ENCODE measurements at places on chromosomes 3 and 15.

- H3K27me3 ChIP-seq: no peaks in the 10 kb centered on the region
- no peak overlapping the region for H3K27ac ChIP-seq
- H3K4me3 ChIP-seq: no peak overlapping the region
- no peaks in the 10 kb centered on the region for H3K36me3 ChIP-seq
- no peak for DNase-seq
Measured at GRCh38 chr3:63963496-63963895, 51.3 kb upstream of the SCAANT1 start.

DNA sequence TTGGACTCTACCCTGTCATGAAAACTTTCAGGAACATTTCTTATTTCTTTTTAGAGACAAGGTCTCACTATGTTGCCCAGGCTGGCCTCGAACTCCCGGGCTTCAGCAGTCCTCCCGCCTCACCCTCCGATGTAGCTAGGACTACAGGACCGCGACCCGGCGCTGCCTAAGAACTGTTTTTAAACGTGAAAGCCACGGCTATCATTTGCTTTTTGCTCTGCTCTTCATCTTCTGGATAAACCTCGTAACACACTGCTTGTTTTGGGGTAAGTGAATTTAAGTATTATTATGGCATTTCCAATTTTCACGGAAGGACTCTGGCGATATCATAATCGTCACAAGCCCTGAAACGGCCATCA is 14.3 kb upstream of the CCNL1 start:
- H3K4me1 ChIP-seq: no peaks in the 10 kb centered on the region
- H3K4me3 ChIP-seq: peak overlapping the region; percentile 36
- DNase-seq: peak; percentile 48
- peak overlapping the region; percentile 93 for H3K27ac ChIP-seq

GRCh38 chr3:40191850-40192448 is 117.6 kb upstream of the EIF1B start:
- H3K4me3 ChIP-seq: no peak overlapping the region
- no peak overlapping the region for H3K27ac ChIP-seq

DNA sequence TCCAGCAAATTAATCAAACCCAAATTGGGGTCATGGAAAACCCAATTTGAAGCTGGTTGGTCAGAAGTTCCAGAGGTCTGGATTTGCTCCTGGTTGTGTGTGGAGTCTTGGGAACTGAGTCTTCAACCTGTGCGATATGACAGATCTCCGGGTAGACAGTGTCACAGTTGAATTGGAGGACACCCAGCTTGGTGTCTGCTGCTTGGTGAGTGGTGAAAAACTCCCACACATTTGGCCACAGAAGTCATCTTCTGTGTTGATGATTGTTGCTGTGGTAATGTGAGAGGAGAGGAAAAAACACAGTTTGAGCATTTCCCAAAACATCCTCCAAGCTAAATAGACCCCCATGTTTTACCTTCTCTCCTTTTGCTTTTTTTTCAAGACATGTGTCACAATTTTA is 218.1 kb downstream of the TP63 start:
- no peak overlapping the region for H3K4me3 ChIP-seq
- no peaks in the 10 kb centered on the region for H3K27me3 ChIP-seq
- H3K36me3 ChIP-seq: no peaks in the 10 kb centered on the region

- H3K27me3 ChIP-seq: no peaks in the 10 kb centered on the region
- H3K27ac ChIP-seq: no peak overlapping the region
- H3K36me3 ChIP-seq: no peaks in the 10 kb centered on the region
- H3K4me1 ChIP-seq: no peaks in the 10 kb centered on the region
Measured at GRCh38 chr15:69548395-69549180, 96.0 kb downstream of the RPLP1 start.

DNA sequence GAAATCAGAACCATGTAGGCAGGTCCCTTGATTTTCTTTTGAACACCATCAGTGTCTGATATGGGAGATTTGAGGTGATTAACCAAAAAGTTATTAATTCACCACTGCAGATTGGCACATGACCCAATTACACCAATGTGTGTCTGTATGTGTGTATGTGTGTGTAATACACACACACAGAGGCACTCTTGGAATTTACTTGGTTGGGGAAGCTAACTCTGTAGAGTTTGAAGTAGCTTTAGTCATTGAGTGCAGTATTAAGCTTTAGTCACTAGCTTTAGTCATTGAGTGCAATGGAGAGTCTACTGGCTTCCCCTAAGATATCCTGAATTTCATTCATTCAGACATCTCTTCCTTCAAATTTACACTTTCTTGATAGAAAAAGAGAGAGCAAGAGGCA is 109.4 kb upstream of the C15orf61 start:
- DNase-seq: no peak
- no peaks in the 10 kb centered on the region for H3K27me3 ChIP-seq
- no peak overlapping the region for H3K27ac ChIP-seq
- H3K4me3 ChIP-seq: no peak overlapping the region
- no peaks in the 10 kb centered on the region for H3K36me3 ChIP-seq

- H3K27me3 ChIP-seq: no peaks in the 10 kb centered on the region
- no peaks in the 10 kb centered on the region for H3K4me1 ChIP-seq
- no peaks in the 10 kb centered on the region for H3K36me3 ChIP-seq
- H3K27ac ChIP-seq: no peak overlapping the region
- no peak overlapping the region for H3K4me3 ChIP-seq
- DNase-seq: peak; percentile 5
Measured at GRCh38 chr3:10534066-10534465, 28.7 kb upstream of the ATP2B2 start.

- no peak overlapping the region for H3K4me3 ChIP-seq
- H3K27me3 ChIP-seq: no peaks in the 10 kb centered on the region
- H3K27ac ChIP-seq: no peak overlapping the region
- DNase-seq: no peak
- H3K36me3 ChIP-seq: no peaks in the 10 kb centered on the region
Measured at GRCh38 chr3:106029954-106030626, 161.3 kb upstream of the CBLB start.

DNA sequence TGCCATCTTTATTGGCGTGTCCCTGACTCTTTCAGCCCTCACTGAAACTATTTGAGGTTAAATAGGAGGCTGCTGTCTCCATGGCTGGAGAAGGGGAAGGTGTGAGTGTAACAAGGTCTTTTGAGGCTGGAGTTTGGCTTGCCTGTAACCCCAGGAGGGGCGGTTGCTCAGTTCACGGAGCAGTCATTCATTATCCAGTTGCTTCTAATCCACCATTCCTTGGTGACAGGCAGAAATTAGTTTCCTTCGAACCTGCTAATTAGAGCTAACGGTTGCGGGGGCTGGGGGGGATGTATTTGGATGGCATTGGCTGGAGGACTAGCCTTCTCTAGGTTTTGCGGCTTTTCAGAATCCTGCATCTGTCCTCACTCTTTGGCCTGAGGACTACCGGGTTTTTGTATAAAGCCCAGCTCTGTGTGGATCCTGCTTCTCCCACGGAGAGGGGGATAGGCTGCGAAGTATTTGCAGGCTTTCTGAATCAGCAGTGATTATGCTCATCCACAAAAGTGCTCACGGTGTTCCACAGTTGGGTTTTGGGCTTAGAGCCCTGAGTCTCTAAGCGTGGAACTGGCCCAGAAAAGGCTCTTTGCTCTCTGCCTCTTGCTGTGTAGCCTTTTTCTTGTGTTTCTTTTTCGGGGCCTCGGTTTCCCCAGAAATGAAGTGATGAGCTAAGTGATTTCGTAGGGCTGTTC is 18.6 kb downstream of the FGD5 start:
- no peak overlapping the region for H3K27ac ChIP-seq
- no peak for DNase-seq
- H3K27me3 ChIP-seq: no peaks in the 10 kb centered on the region

- no peak overlapping the region for H3K4me3 ChIP-seq
- DNase-seq: peak; percentile 70
- no peaks in the 10 kb centered on the region for H3K27me3 ChIP-seq
- no peaks in the 10 kb centered on the region for H3K4me1 ChIP-seq
Measured at GRCh38 chr15:85730001-85730820, 64.5 kb downstream of the KLHL25 start.

GRCh38 chr15:98518823-98519561 is 129.3 kb upstream of the IGF1R start:
- no peaks in the 10 kb centered on the region for H3K36me3 ChIP-seq
- H3K27me3 ChIP-seq: no peaks in the 10 kb centered on the region
- no peak overlapping the region for H3K4me3 ChIP-seq
- H3K4me1 ChIP-seq: no peaks in the 10 kb centered on the region

DNA sequence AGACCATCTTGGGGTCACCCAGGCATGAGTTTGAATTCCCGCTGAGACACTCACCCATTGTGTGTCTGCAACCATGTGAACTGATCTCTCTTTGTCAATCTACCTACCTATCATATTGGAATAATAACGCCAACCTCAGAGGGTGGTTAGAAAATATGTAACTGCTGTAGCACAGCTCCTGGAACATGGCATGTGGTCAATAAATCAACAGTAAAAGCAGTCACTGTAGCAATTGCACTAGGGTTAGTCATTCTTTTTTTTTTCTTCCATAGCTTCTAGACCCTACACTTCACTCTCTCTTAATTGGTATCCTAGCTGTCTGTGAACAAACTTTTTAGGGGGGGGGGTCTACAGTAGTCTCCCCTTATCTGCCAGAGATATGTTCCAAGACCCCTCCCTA is 64.2 kb upstream of the SLCO2A1 start:
- H3K36me3 ChIP-seq: no peaks in the 10 kb centered on the region
- no peaks in the 10 kb centered on the region for H3K27me3 ChIP-seq
- no peak overlapping the region for H3K27ac ChIP-seq
- no peak for DNase-seq

DNA sequence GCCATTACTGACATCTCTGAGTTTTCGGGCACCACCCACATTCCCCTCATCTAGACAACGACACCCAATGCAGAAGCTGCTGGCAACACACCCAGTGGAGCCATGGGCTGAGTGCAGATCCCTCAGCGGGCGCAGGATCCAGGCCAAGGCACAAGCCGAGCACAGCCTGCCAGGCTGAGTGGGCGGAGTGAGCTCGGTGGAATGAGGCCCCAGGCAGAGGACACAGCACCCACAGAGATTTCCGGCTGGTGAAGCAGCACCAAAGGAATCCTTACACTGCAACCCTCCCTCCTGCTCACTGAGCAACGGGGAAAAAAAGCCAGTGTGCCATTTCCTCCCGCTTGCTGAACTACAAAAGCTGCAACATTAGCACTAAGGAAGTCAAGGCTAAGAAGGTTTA is 34.3 kb downstream of the ZMAT3 start:
- no peak overlapping the region for H3K27ac ChIP-seq
- no peaks in the 10 kb centered on the region for H3K27me3 ChIP-seq
- no peaks in the 10 kb centered on the region for H3K36me3 ChIP-seq
- H3K4me1 ChIP-seq: no peaks in the 10 kb centered on the region
- H3K4me3 ChIP-seq: no peak overlapping the region

- H3K27me3 ChIP-seq: no peaks in the 10 kb centered on the region
- no peak for DNase-seq
- H3K4me1 ChIP-seq: no peaks in the 10 kb centered on the region
- no peaks in the 10 kb centered on the region for H3K36me3 ChIP-seq
- no peak overlapping the region for H3K4me3 ChIP-seq
- H3K27ac ChIP-seq: no peak overlapping the region
Measured at GRCh38 chr15:41309226-41309905, 23.0 kb downstream of the OIP5 start.
